ENCODE measurements at places on chromosomes 11 and 22.

DNA sequence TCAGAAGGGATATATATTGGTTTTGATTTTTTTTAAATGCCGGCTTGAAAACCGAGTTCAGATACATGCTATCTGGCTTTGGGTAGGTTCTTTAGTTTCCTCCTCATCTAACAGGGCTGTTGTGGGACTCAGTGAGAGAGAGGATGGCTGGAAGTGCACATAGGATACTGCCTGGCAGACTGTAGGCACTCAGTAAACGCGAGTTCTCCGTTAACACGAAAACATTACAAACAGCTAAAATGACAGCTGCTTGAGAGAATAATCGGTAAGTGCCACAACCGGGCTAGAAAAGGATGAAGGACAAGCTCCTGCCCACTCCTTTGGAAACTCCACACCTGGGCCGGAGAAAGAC lies 369 bp downstream of the XRRA1 start:
- DNase-seq = peak; percentile 54

GRCh38 chr22:31611061-31611760 lies 50.8 kb downstream of the PISD start:
- no peak for DNase-seq

- DNase-seq = no peak
Observed at GRCh38 chr22:43481568-43482317, 69.9 kb downstream of the MPPED1 start.

GRCh38 chr11:122399375-122399774 lies 256.1 kb upstream of the UBASH3B start:
- DNase-seq = no peak

DNA sequence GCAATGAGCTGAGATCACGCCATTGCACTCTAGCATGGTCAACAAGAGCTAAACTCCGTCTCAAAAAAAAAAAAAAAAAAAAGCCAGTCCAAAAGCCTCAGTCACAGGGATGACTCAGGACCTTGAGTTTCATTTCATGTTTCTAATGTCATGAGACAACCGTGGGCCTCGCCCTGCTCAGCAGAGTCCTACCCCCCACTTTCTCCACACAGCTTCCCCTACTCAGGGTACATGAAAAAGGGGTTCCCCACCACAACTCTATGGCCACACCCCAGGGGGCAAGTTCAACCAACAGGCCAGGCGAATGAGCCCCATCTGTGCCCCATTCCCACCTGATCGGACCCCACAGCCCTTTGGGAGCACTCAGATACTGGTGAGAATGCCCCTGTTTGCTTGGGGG lies 24.3 kb upstream of the ADA2 start:
- DNase-seq = no peak

- DNase-seq = no peak
Observed at GRCh38 chr22:30266445-30267381, at the start of gene OSM. Gene OSM, minus strand, starts transcription at chr22:30266851. Its CDS starts 52 bp downstream, at chr22:30266799.

Data from NCI-H510A treated with DMSO at 0.1 percent for 48 hours (cell line).